ENCODE measurements at places on chromosomes 5 and 9. TPM values are rescaled to one million over a fixed set of nuclear protein-coding genes. Genes with fewer than 3 reads are reported as not detected.

The MPDZ gene
- 12.0 TPM for total RNA-seq

The PITX1 gene
- total RNA-seq, result 31.5 TPM

The SPATA31C1 gene
- total RNA-seq, result not detected

The PCDHB4 gene
- total RNA-seq, result 0.03 TPM

The SOX30 gene
- 0.05 TPM for total RNA-seq

The IL9 gene
- total RNA-seq, result not detected

The FOXD4L4 gene
- total RNA-seq, result not detected

The CAMK4 gene
- total RNA-seq, result not detected

The MARCHF3 gene
- total RNA-seq, result 0.90 TPM

The MEGF10 gene
- not detected for total RNA-seq

The PCAT7 gene
- 0.92 TPM for total RNA-seq

The LOX gene
- 1.8 TPM for total RNA-seq

The PKD2L2 gene
- not detected for total RNA-seq

The GALNT12 gene
- 3.7 TPM for total RNA-seq

The PROB1 gene
- 0.36 TPM for total RNA-seq

The ELOVL7 gene
- total RNA-seq, result 15.6 TPM

The NAIP gene
- 0.25 TPM for total RNA-seq

The LRRC19 gene
- total RNA-seq, result not detected

The NUTM2G gene
- not detected for total RNA-seq

The ASS1 gene
- total RNA-seq, result 17.4 TPM

The NME5 gene
- not detected for total RNA-seq

The SEMA4D gene
- total RNA-seq, result 6.4 TPM

The SPINK7 gene
- total RNA-seq, result not detected
